BJ (cell line): ENCODE measurements at places on chromosomes 11 and 22.

GRCh38 chr11:81129618-81130017 lies 1604.0 kb downstream of the FAM181B start:
- DNase-seq, result no peak

DNA sequence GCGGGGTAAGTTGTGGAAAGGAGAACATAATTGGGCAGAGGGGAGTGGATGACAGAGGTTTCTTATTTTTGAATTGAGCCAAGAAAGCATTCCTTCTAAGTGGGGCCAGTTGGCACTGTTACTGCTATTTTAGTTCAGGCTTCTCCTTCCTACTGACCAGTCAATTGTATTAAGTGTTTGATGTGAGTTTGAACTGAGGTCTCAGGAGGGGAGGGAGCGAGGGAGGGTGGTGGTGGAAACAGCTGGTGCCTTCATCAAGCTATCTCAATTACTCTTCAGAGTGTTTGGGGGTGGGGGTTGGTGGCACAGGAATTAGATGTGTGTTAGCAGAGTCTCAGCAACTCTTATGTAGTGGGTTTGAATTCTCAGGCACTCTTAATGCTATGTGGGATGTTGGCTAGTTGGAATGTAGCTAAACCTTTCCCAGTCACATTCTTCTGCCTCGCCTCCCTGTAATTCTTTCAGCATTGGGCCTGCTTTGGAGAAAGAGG lies 14.5 kb downstream of the CTNND1 start:
- peak; percentile 52 for DNase-seq

GRCh38 chr11:14393889-14394288 lies 34.9 kb upstream of the RRAS2 start:
- no peak for DNase-seq

- no peak for DNase-seq
Observed at GRCh38 chr11:104812103-104812788, 86.0 kb downstream of the CASP12 start.

GRCh38 chr22:36586852-36587251 lies 57.9 kb upstream of the EIF3D start:
- DNase-seq, result no peak
